HCEC 1CT (cell line): ENCODE measurements at places on chromosomes 11 and 22.

DNA sequence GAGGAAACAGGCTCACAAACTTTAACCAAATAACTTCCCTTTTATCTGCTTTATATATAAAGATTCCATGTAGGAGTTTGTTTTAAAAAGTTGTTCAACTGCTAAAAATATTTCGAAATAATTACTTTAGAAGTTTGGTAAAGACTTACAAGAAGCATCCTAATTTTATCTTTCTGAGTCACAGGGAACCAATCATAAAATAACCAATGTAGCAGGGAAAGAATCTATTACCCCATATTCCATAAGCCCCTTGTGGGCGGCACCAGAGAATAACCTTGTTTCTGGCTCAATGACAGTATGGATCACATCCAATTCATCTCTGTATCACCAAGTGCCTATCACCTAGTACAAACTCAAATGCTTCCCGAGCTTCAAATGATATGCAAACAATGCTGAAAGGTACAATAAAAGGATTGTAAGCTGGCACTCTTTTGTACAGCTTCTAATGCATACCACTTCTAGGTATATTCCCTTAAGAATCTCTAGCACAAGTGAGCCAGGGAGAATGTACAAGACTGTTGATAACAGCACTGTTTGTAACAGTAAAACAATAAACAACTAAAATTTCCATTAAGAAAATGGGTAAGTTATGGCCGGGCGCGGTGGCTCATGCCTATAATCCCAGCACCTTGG lies 158.4 kb downstream of the ATG16L2 start:
- peak; percentile 68 for DNase-seq

DNA sequence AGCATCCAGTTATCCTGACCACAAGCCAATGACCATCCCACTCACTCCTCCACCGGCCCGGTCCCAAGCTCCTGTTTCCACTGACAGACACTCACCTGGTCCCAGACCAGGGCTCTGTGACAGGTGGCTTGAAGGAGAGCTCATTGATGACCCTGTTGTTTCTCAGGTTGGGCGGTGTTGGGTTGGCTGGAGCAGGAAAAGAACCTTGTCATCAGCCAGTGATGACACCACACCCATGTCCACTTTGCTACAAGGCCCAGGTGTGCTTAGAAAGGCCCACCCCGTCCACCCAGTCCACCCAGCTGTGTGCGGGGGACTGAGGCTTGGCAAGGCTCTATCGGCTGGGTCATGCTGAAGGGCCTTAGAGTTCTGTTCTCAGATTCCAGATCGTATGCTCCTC lies 42.9 kb downstream of the GAB4 start:
- no peak for DNase-seq

- no peak for DNase-seq
Measured at GRCh38 chr11:121323046-121323607, 30.6 kb downstream of the SC5D start.

GRCh38 chr11:78946945-78947902 lies 372.6 kb upstream of the NARS2 start:
- DNase-seq, result no peak

DNA sequence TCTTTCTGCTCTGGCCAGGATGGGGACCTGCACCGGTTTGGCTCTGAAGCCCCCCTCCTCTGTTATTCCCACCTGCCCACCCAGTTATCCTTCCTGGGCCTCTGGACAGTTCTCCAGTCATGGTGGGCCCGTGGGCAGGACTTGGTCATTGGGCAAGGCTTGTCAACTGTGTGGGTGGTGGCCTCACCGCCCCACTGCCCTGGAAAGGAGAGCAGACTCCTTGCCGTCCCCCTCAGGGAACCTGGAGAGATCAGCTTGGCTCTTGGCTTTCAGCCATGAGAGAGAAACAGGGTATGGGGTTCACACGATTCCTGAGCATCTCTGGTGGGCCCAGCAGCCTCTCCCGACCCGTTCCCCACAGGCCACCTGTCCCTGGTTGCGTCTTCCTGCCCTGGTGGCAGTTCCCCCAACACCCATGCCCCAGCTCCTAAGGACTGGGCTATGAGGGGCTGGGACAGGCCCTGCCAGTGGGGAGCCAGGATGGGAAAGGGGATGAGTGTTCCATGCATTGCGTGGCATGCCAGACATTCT lies 92.3 kb downstream of the MORC2 start:
- DNase-seq, result no peak

DNA sequence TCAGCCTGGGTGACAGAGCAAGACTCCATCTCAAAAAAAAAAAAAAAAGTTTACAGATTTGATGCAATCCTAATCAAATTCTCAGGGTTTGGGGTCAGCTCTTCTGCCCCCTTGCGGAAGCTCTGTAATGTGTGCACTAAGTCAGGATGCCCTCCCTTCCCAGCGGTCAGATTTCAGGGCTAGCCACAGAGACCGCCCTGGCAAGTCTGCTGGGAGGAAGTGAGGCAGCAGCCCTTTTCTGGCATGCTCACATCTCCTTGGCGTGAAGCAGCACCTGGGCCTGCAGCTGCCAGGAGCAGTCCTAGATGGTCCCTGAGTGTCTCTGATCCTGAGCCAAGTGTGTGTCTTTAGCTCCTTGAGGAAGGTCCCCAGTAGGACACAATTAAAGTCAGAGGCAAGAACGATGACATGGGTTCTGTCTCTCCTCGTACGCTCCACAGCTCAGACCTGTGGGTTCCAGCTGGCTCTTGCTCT lies 10.9 kb upstream of the APOBEC3C start:
- DNase-seq, result peak; percentile 84

- no peak for DNase-seq
Measured at GRCh38 chr11:96315476-96315875, 27.5 kb downstream of the MAML2 start.

DNA sequence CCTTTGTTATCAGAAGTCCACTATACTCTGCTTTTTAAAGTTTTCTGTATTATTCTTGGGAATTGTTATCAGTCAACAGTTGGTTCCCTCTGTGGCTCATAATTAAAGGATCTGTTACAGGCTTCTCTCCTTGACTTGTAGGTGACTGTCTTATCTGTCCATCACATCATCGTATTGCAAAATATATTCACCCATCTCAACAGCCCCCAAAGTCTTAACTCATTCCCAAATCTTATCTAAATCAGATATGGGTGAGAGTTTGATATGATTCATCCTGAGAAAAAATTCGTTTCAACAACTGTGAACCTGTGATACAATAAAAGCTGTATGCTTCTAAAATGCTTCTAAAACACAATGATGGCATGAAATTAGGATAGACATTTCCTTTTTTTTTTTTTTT lies 1245.6 kb upstream of the RAG2 start:
- DNase-seq, result no peak

- DNase-seq, result peak; percentile 41
Measured at GRCh38 chr11:27116684-27117083, 76.1 kb downstream of the BBOX1 start.

DNA sequence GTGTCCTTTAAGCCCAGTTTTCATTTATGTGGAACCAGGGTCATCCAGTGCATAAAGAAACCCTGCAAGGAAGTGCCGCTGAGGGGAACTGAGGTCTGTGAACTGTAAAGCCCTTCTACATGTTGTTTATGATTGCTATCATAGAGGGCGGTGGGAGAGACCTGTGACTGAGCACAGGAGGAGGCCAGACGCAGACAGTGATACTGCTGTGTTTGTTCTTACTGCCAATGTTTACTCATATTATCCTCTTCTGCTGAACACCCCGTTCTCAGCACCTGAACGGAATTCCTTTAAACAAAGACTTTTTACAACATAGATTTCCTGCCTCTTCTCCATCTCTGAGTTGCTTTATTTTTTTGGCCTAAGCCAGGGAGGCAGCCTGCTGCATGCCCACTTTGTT lies 967 bp upstream of the GALNT18 start:
- no peak for DNase-seq

DNA sequence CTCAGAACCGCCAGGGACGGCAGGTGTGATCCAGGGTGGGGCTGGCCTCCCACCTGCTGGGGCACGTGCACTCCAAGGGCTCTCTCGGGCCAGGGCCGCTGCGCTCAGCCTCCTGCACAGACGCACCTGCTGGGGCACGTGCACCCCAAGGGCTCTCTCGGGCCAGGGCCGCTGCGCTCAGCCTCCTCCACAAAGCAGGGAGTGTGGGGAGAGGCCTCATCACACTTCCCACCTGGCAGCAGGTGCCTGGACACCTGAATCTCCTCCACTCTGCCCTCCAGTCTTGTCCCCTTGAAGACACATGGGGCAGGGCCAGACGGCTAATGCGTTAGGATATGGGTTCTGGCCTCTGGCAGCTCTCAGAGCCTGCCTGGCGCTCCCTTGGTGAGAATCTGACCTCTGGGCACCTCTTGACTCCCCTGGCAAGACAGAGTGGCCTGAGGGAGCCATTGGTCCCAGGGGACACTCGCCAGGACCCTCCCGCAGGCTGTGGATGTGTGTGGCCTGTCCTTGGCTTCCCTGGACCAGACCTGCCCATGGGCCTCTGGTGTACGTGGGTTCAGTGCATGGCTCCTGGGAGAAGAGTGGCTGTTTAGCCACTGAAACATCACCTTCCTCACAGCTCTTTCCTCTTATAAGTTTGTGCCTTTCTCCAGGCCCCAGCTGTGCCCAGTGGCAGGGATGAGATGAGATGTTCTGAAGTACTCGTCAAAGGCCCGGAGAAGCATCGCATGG lies 73.5 kb downstream of the BRD1 start:
- DNase-seq, result no peak

DNA sequence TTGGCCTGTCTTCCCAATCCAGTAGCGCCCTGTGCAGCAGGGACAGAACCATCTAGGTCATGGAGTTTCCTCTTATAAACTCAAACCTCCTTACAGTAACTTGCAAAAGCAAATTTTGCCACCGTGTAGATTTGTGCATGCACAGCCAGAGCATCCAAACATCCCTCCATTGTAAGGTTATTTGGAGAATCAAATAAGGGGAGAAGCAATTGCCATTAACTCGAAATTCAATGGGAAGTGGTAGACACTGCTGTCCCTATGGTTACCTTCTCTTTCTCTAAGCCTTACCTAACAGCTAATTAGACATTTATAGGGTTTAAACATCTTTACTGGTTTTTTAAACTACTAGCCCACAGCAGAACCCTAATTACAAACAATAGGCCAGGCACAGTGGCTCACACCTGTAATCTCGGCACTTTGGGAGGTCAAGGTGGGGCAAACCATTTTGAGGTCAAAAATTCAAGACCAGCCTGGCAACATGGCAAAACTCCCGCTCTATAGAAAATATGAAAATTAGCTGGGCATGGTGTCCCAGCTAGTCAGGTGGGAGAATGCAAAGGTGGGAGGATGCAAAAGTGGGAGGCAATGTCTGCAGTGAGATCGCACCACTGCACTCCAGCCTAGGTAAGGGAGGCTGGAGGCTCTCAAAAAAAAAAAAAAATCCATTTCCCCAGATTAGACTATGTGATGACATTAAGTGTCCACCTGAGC lies 6.6 kb downstream of the HSPA8 start:
- DNase-seq, result no peak

GRCh38 chr11:73140213-73141030 lies 1.7 kb downstream of the FCHSD2 start:
- DNase-seq, result peak; percentile 39

GRCh38 chr11:65953471-65953870 lies 8.1 kb upstream of the SART1 start:
- DNase-seq, result no peak

DNA sequence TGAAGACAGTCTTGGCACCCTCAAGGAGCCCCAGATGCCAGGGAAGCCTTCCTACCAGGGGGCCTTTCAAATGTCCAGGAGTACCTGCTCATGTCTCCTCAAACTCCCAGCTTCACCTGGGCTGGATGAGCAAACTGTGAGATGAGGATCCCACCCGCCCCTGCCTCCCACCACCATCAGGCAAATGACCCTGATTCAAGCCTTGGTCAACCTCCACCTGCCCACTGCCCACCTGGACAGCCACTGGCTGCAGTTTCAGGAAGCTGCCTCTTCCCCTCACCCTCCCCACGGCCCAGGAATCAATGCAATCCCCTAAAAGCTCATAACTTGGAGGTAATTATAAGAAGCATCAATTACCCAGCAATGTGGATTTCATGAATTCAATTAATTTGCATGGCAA lies 122.7 kb downstream of the BUD13 start:
- DNase-seq, result no peak

GRCh38 chr11:58254936-58255335 lies 13.1 kb downstream of the OR10W1 start:
- DNase-seq, result peak; percentile 68

DNA sequence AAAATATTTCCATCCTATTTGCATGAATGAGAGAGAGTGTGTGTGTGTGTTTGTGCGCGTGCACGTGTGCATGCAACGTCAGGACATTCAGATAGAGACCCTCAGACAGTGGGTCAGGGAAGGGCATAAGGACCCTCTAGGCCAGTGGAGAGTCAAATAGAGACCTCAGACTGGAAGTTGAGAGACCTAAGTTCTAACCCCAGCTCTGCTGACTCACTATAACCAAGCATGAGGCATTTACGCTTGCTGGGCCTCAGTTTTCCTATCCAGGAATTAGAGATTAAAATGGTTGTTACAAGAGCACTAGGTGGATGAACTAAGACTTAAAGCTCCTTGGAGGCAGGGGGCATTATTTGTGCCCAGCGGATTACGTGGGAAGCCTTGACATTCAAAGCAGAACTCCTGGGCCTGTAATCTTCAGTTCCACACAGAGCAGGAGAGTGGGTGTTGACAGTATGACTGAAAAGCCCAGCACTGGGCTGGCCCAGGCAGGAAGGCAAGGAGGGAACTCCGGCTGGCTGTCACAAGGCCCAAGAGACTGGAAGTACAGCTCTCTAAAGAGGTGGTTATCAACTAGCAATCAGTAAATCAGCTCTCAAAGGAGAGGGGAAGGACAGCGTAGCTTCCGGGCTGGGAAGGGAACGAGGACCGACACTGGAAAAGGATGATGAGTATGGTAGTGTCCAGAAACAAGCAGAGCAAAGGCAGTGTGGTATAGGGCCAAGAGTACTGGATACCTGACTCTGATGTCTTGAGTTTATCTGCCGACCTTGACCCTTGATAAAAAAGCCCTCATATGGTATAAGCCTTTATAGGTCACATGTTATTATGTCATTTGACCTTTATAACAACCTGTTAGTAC lies 9.2 kb downstream of the RHOG start:
- no peak for DNase-seq

GRCh38 chr22:27170491-27170890 lies 513.1 kb downstream of the MIAT start:
- peak; percentile 10 for DNase-seq

DNA sequence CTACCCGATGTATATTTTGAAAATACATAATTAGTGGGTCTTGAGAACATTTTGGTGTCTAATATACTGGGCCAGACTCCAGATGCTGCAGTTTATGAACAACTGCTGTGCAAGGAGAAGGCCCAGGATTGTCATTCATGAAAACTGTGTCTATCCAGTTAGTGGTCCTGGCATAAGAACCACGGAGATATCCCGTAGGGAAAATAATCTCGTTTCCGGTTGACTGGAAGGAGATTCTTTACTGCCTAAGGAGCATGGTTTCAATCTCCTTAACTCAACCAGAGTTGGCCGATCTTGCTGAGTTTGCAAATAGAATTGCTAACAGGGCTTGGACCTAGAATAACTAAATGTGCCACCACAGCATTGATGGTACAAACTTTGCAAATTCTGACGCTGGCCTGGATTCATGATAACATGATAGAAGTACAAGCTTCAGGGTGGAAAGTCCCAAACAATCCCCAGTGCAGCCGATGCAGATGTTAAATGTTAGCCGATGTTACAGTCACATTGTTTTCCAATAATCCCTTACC lies 4.6 kb upstream of the RTCB start:
- DNase-seq, result no peak
